ENCODE measurements at places on chromosomes 2 and 18.

GRCh38 chr2:50729306-50730049, 302.5 kb downstream of the NRXN1 start:
- no peak for DNase-seq

DNA sequence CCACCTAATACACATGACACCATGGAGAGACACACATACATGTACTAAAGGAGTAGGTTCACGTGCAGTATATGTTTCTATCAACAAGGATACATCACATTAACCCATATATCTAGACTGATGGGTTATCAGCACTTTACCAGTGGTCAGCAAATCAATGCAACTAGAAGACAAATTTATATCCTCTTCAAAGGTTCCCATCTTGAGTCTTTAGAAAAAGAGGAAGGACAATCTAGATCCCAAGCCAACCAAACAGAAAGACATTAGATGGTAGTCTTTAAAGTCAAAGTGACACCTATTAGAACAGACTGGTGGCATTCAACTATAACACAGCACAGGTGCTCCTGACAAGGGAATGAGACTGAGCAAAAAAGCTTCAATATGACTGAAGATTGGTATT, 13.8 kb upstream of the SERTAD2 start:
- DNase-seq: no peak

DNA sequence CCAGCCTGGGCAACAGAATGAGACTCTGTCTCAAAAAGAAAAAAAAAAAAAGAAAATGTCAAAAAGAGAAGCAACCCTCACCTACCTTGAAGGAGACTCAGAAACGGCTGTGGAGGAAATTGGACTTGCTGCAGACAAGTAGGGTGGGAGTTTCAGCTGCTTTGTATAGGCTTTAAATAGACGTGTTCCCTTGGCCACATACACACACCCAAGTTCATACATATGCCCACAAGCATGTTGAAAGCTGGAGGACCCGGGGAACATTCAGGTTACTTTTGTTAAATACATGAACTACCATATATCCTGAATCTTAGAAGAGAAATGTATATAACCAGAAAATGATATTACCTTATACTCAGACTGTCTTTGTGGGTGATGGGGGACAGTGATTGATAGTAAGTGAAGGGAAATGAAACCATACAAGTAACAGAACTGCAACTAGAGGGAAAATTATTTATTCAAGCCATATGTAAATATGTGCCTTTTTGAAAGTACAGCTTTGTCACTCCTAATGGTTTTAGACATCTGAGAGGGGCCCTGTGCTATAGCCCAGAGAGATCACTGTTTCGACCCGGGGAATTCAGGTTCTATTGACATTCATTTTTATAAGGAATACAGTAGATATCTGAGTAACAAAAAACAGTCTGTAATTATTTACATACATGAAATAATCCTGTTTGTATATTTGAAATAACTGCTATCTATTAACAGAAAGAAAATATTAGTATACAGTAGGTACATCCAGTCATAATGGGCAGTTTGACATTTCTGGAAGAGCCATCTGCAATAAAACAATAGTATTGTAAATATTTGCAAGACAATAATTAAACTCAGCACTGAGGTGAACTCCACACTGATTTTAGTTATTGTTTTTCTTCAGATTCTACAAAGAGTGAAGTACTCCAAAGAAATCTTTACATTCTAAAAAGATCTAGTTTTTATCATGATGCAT, 48.0 kb upstream of the TGIF1 start:
- DNase-seq: no peak

GRCh38 chr2:102455061-102455670, 17.9 kb upstream of the SLC9A4 start:
- DNase-seq: no peak

DNA sequence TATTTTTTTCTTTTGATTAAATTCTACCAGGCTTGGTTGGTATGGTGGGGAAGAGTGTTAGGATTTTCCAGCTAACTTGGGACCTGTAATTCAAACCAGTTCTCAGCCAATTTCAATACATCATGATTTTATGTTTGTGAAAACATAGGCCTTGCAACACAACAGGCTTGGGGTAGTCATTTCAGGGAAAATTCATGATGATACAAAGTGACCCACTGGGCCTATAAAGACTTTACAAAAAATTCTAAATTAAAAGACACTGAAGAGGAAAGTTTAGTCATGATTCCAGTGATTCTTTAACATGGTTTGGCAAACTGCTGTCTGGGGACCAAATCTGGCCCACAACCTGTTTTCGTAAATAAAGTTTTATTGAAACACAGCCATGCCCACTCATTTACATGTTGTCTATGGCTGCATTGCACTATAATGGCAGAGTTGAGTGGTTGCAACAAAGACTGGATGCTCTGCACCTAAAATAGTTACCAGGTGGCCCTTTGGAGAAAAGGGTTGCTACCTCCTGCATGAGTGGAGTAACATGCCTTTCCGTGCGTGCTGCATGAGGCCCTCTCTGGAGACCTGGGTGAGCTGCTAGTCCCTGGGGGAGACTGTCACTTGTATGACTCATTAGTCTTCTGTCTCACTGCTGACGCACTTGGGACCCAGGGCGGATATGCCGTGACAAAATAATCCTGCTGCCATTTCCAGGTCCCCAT, 73.6 kb downstream of the NPAS2 start:
- peak; percentile 90 for DNase-seq

DNA sequence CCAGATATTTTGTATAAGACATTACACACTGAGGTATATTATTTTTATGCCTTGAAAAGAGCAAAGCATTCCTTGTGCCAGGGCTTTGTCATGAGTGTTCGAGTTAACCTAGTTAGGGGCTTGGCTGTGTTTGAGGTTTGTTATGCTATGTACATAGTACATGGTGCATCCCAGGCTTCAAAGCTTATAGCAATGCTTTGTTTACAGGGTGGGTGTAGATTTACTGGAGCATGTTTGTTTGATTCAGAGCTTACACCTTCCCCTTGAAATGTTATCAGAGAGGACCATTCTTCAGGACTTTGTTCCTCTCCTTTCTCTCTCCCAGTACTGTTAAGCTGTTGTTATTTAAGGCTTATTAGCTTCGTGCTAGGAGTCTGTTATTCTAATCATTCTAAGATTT, 738.7 kb upstream of the LRRTM4 start:
- DNase-seq: no peak

- DNase-seq: no peak
These were observed 231.3 kb downstream of the BCL2 start for GRCh38 chr18:63088262-63088661.

DNA sequence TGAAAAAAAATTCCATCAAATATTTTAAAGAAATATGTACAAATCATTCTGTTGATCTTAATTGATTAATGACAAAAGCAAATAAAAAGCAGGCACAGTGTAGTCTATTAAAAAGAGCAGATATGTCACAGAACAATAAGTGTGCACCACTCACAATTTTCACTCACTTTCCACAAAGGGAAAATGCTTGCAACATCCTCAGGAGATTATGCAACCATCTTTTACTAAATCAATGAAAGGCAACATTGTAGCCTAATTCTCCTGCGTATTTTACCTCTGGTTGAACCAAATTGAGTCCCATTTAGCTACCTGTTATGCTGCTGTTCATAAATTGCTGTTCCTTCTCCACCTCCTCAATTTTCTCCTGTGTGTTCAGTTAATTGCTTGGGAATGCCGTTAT, 1346.8 kb upstream of the PIK3C3 start:
- DNase-seq: no peak

DNA sequence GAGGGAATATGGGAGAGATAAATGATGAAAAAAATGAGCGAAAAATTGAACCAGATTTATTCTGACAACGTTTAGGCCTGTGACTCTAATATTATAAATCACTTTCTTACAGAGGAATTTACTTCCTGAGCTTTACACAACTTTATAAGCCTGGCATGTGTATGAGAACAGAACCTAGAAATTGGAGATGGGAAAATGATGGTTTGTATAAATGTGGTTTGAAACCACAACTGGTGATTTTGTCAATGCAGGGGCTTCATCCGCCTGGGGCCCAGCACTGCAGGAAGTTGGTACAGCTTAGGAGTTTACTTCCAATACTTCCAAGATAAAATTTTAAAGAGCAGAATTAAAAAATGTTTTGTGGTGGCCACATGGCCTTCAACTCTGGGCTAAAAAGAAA, 82.3 kb downstream of the VAPA start:
- no peak for DNase-seq

DNA sequence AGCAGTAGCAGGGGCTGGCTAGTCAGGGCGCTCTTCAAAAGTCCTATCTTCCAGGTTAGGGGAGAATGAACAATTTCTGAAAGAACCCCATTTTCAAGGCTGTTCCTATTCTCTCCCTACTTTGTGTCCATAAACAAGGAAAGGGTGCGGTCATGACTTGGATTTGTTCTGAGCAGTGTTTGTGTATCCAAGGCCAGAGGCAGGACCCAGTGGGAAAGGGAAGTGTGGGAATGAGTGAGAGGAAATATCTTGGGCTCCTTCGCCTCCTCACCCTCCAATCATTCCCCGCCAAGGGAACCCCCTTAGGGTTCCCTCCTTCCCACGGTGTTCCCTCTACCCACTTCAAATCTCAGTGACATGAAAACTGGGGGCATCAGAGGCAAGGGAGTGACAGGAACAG, 25.5 kb upstream of the SPTBN1 start:
- no peak for DNase-seq
